T-helper 2 cell (primary cell): ENCODE measurements at places on chromosomes 13 and 19.

GRCh38 chr13:49086722-49087121 is 111.0 kb downstream of the FNDC3A start:
- no peak for DNase-seq

- peak; percentile 6 for DNase-seq
Observed at GRCh38 chr19:43809762-43810696, 7.8 kb upstream of the LYPD5 start.

GRCh38 chr19:8505680-8506401 is 3.4 kb upstream of the PRAM1 start:
- DNase-seq, result peak; percentile 45

DNA sequence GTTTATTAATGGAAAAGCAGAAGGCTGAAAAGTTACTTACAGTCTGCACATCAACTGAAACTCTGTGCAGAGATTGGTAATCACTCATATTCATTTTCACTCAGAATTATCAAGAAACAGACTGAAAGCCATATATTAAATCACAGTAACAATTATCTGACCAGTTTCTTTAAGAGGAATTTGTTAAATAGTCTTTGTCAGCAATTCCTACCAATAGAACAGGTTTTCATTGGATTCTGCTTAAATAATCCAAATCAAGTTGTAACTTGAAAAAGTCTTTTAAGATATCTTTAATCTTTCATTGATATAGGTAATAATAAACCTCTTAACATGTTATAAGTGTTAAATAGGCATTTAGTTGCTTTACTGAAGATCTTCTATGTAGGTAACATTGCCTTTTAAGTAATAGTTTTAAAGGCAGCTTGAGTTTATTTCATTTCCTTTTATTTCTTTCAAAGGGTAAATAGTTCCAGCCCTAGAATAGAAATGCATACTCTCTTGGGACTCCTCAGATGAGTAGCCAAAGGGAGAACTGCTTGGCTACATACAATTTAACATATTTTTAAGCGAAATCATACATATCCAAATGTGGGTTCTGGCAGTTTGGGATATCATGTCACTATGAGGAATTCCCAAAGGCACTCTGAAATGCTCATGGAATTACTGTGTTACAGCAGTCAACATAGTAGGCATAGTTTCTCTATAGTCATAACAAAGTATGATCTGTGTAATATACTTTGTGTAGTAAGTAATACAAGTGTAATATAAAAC is 326.0 kb upstream of the SPRY2 start:
- DNase-seq, result no peak

- no peak for DNase-seq
Observed at GRCh38 chr13:101572456-101572855, 120.0 kb downstream of the ITGBL1 start.

DNA sequence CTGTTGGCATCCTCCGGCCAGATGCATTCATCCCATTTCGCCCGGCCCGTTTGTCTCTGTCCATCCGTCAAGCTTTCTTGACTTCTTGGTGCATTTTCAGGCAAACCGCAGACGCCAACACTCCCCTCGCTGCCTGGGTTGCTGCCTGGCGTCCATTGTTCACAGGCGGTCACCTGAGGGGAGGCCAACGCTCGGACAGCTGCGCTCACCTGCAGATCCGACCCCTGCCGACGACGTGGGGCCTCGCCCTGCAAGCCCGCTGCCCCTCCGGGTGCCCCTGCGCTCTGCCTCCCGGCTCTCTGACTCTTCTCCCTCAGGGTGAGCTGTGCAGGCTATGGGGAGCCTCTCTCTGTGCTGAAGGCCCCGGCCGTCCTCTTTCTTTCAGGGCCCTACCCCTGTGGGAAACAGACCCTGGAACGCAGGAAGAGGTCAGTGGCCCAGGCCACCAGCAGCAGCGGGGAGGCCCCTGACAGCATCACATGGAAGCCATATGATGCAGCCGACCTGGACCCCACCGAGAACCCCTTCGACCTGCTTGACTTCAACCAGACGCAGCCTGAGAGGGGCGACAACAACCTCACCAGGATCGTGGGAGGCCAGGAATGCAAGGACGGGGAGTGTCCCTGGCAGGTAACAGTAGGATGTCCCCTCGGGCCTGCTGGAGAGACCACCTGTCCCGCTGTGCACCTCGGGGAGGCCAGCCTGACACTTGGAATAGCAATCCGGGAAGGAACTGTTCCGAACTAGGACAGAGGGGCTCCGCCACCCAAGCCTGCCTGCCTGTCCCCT is 14.8 kb upstream of the PROZ start:
- no peak for DNase-seq

DNA sequence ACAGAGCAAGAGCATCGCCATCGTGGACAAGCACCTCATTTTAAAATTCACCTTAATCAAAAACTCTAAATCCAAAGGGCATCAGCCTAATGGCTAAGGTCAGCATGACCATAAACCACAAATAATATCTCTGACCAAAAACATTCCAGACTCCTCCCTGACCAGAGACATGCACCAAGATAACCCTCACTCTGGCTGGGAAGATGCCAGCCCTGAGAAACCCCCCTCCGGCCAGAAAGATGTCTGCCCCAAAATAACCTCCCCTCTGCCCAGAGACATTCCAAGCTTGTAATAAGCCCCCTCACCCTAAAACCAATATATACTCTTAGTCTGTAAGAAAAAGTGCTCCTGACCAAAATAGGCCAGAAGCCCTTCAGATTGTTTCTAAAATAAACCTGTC is 61.7 kb downstream of the ZNF44 start:
- no peak for DNase-seq

DNA sequence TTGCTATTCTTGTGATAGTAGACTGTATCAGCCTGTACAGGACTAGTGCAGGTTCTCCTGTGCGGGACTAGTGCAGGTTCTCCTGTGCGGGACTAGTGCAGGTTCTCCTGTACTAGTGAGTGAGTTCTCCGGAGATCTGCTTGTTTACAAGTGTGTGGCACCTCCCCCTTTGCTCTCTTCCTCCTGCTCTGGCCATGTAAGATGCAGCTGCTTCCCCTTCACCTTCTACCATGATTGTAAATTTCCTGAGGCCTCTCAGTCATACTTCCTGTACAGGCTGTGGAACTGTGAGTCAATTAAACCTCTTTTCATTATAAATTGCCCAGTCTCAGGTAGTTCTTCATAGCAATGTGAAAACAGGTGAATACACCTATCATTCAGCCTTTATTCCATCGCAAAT is 289.6 kb downstream of the TEX29 start:
- DNase-seq, result no peak

DNA sequence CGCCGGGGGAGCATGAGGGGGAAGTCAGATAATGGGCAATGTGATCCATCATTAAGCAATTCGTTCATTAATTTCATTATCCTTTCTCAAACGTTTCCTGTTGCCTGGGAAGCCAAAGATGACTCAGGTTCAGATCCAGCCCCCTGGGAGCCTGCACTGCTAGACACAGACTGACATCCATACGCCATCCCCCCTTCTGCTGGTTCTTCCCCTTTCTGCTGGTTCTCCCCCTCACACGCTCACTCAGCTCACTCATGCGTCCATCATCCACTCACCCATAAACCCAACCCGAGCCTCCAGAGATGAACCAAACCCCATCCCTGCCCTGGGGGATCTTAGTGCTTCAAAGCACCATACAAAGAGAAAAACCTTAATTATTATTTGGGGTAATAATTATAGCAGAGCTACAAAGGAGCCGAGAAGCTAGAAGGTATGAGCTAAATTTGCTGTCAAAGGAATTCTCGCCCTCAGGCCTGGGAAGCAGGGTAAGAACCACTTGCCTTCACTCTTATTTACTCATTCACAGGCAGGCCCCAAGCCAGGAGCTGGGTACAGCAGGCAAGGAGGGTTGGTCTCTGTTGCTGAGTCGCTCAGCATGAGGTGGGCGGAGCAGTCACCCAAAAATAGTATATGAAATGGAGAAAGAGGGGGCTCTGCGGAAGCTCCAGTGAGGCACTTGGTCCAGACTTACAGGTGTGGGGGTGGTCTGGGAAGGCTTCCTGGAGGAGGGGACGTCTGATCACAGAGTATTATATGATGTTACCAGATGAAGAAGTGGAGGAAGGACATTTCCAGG is 7.0 kb upstream of the ZNF444 start:
- DNase-seq, result no peak
